ENCODE measurements at places on chromosomes 12 and 14.

DNA sequence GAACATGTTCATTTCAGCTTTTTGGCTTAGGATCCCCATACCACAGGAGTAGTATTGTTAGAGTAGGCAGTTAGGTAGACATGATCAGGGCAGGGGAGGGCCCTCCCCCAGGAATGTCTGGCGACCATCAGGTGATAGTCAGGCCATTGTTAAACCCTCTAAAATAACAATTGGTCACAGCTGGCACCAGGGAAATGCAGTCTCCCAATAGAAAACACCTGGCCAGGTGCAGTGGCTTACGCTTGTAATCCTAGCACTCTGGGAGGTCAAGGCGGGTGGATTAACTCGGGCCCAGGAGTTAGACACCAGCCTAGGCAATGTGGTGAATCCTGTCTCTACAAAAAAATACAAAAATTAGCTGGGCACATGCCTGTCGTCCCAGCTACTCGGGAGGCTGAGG is 187.1 kb downstream of the MON2 start:
- no peak for DNase-seq

DNA sequence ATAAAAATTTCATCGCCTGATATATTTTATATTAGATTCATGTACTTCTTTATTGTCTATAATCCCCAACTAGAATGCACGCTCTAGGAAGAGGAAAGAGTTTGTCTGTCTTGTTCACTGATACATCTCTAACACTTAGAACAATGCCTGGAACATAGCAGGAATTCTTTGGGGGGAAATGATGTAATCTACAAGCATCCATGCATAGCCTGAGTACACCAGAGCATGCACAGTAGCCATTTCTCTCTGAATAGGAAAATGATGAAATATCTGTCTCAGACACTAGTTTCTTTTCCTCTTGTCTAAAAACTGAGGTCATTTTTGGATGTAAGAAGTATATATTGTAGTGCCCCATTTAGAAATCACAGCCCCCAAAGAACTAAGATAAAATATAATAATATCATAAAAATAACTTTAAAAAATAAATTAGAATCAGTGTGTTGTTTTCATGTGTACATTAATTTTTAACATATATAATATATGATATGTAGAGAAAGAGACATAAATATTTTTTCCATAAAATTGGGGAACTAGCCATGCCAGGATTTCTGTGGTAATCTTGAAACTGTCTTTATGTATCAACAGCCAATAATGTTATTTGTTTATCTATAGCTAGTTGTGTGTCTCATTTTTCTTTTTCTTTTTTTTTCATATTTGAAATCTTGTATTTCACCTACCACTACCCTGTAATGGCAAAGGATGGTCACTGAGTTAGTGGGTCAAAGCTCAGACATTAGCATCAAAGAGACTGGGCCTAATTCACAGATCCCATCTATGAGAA is 155.6 kb upstream of the TMCC3 start:
- no peak for DNase-seq

- no peak for DNase-seq
These were observed 27.6 kb upstream of the FGF23 start for GRCh38 chr12:4407136-4407535.

GRCh38 chr12:77845831-77846230 is 15.1 kb downstream of the NAV3 start:
- no peak for DNase-seq

- DNase-seq, result no peak
These were observed 1.8 kb upstream of the TESC start for GRCh38 chr12:117100851-117101673.

- no peak for DNase-seq
These were observed 78.6 kb downstream of the SLC15A5 start for GRCh38 chr12:16198884-16199283.

All from activated CD4-positive, alpha-beta T cell treated with anti-CD3 and anti-CD28 coated beads, Interleukin-2, amount 10 ng/mL, durations not matched to agents 7 days and 5 days (primary cell).